ENCODE measurements at places on chromosomes 3 and 15.

GRCh38 chr3:67578416-67578815 is 76.0 kb downstream of the SUCLG2 start:
- DNase-seq = no peak

- DNase-seq = peak; percentile 21
Observed at GRCh38 chr3:46410669-46411068, 3.6 kb downstream of the CCRL2 start.

GRCh38 chr3:12817343-12817710 is 20.8 kb downstream of the CAND2 start:
- DNase-seq = no peak

- DNase-seq = no peak
Observed at GRCh38 chr15:57421110-57421509, 44.8 kb downstream of the CGNL1 start.

GRCh38 chr3:172145031-172145686 is 105.8 kb downstream of the FNDC3B start:
- no peak for DNase-seq

DNA sequence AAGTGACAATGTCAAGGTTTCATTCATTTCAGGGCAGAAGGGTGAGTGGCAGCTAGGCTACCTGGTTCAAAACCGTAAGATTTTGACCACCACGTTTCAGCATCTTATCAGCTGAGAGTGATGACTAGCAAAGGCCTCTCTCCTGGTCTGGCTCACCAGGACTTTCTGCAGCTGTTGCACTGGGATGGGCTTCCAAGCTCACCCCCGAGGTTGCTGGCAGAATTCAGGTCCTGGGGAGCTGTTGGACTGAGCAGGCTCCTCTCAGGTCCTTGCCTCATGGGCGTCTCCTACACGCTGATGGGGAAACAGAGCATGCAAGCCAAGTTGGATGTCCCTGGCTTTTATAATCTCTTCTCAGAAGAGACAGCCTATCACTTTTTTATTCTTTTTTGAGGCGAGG is 88.8 kb upstream of the RNU6-1 start:
- DNase-seq = peak; percentile 64

DNA sequence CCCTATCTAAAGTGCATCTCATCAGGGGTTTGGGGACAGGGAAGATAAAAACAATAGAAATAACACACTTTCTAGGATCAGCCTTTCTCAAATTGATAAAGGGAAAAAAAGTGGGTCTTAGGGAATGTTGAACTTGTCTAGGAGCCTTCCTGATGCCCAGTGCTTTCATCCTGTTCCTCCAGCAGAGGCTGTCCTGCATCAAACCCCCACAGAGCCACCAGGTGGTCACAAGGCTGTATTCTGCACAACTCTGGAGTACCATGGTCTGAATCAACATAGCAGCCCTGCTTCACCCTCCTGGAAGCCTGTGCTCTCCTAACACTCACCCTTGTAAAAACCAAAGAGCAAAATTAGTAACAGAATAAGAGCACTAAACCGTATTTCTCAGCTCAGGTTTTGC is 118.5 kb upstream of the SLC25A36 start:
- no peak for DNase-seq

GRCh38 chr15:81523867-81524266 is 149.9 kb upstream of the TMC3 start:
- DNase-seq = no peak

DNA sequence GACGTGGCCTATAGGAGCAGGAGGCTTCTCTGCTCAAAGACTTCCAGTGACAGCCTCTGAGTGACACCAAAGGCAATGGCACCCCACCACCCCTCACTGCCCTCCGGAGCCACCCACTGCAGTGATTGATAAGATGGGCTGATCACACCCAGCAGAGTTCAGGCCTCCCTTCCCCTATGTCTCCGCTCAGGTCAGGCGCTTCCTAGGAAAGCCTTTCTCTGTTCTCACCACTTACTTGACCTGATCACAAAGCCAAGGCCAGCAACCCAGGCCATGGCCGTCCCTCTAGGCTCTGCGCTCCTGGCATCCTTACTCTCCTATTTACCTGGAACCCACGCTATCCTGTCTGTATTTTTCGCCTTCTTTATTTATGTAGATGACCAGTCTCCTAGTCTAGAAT is 282.3 kb downstream of the OCA2 start:
- DNase-seq = no peak

DNA sequence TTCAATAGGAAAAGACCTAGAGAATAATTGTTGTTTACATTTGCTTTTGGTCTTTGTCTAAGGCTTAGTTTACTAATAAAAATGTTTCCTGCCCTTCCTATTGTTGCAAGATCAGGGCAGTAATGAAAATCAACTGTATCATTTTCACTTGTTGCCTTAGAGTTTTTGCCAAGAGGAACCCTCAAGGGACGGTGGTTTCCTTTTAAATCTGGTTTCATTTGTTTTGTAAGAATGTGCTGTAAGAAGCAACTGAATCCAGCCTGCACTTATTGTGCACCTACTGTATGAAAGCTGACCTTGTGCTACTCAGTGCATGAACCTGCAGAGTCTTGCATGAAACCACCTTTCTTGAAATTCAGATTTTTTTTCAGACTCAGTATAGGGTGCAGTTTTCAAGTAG is 5.3 kb downstream of the IGF1R start:
- DNase-seq = peak; percentile 87

DNA sequence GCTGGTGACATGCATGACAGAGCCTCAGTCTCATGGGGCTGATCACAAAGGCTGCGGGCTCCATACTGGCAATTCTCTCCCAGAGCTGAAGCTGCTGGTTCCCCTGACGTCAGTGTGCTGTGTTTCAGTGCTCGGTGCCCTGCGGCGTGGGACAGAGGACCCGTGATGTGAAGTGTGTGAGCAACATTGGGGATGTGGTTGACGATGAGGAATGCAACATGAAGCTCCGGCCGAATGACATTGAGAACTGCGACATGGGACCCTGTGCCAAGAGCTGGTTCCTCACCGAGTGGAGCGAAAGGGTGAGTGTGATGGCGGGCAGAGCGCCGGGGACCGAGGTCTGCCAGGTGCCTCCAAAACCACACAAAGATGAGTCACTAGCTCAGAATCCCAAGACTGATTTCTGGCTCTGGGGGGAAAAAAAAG is 62.0 kb upstream of the NR2E3 start:
- DNase-seq = no peak

- DNase-seq = no peak
Observed at GRCh38 chr15:38696109-38696727, 131.6 kb upstream of the RASGRP1 start.

DNA sequence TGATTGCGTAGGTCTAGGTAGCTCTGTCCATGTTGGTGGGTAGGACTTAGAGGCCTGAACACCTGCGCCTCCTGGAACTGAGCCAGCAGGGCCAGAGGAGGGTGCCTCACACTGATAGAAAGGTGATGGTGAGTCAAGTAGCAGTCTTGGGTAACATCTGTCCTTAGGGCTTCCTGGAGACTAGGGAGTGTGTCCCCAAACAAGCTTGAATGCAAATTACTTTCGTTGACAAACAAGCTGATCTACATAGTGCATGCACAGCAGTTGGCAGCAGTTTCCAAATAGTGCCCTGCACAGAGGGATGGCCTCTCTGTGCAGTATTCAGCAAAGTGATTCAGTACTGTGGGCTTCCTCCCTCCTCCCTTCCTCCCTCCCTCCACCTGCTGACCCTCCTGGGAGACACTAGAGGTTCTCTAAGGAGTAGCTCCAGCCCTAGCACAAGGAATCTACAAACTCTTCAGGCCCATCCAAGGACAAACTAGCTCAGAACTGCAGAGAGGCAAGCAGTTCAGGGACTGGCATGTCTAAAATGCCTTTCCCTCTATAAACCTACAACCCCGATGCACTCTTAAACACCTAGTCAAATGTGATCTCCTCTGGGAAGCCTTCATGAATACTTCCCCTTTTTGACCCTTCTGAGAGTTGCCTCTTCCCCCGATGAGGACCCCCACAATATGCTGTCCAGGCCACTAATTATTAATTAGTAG is 61.0 kb downstream of the TLE3 start:
- no peak for DNase-seq

- peak; percentile 88 for DNase-seq
Observed at GRCh38 chr3:94004301-94004910, 24.0 kb downstream of the STX19 start.

DNA sequence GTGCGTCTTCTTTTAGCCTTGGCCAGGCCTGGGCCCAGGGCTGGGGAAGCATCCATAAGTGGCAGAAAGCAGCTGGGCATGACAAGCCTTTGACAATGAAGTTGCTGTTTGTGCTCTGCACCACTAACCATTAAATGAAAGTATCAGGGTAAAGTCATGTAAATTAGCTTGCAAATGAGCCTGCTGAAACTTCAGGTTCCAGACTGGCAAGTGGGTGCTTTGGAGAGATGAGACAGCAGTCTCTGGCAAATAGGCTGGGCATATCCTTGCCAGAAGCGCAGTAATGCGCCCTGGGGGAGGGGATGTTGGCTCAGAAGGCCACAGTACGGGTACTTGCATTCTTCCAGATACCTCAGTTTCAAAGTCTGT is 40.7 kb downstream of the RAB6B start:
- no peak for DNase-seq

DNA sequence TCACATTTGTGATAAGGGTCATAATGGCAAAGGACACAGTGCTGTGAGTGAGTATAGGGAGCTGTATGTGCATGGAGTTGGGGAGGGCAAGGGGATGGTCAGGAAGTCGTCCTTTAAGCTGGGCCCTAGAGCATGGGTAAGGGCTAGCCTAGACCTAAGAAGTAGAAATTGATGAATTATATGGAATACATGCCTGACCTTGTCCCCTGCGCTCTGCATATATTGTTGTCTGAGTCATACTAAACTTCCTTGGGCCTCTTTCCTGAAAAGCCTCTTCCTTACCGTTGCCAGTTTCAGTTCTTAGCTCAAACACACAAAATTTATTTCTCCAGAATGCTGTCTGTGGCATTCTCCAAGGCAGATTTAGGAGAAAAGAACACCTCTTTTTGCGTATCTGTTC is 4.6 kb downstream of the SNRK start:
- peak; percentile 12 for DNase-seq

DNA sequence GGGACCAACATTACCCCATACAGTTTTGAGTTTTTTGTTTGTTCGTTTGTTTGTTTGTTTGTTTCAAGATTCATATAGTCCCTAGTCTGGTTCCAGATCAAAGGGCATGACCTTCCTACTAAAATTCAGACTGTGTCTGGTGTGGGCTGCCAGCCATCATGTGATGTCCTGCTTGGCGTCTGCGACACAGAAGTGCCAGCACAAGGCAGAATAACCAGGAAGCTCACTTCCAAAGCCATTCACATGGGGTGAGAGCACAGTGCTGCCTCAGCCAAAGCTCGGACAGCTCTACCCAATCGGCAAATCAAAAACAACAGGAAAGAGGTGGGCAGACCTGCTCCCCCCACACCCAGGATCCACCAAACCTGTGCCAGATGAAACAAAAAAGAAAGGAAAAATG is 142.6 kb upstream of the THBS1 start:
- no peak for DNase-seq

DNA sequence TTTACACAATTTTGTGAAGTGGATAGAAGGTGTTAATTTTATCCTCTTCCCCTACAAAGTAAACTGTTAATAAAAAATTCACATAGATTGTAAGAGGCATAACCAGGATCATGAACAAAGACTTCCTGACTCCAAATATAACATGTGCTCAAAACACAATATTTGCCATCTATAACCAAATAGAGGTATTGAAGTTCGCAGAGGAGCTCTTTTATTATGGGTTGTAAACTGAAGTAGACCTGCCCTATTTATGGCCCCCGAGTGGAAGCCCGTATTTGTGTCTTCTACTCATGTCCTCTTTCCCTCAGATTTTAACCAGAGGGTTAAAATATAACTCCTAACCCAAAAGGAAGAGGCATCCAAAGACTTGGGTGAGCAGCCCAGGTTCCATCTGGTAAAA is 285.6 kb upstream of the COL8A1 start:
- DNase-seq = no peak

DNA sequence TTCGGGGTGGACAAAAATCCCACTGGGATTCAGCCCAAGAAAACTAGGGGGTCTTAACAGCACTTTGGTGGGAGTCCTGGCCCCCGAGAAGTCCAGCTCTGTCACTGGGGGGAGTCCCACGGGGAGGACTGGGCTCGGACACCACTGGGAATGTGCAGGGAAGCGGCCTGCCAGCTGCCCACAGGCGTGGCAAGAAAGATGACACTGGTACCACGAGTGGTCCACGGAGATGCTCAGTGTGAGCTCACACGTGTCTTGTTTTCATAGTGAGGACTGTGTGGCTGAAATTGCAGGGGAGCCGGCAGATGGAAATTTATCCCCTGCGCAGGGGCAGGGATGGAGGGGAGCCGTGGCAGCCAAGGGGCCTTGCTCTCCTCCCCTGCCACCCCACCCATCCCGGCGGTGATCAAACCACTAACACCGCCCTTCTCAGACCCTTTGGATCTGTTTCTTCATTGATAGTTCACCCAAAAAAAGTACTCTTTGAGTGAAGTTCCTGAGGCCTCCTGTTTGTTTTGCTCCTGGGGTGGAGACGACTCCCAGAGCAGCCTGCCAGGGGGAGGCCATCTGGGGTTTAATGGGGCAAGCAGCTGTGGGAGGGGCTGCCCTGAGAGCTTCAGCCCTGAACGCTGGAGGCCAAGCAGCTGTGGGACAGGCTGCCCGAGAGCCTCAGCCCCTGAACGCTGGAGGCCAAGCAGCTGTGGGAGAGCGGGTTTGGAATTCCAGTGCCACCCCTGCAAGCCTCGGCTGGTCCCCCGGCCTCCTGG is 130.9 kb downstream of the LRRK1 start:
- no peak for DNase-seq

GRCh38 chr15:87207990-87208580 is 1048.5 kb downstream of the NTRK3 start:
- peak; percentile 87 for DNase-seq

- no peak for DNase-seq
Observed at GRCh38 chr3:9935966-9936510, 2.4 kb downstream of the CRELD1 start.

DNA sequence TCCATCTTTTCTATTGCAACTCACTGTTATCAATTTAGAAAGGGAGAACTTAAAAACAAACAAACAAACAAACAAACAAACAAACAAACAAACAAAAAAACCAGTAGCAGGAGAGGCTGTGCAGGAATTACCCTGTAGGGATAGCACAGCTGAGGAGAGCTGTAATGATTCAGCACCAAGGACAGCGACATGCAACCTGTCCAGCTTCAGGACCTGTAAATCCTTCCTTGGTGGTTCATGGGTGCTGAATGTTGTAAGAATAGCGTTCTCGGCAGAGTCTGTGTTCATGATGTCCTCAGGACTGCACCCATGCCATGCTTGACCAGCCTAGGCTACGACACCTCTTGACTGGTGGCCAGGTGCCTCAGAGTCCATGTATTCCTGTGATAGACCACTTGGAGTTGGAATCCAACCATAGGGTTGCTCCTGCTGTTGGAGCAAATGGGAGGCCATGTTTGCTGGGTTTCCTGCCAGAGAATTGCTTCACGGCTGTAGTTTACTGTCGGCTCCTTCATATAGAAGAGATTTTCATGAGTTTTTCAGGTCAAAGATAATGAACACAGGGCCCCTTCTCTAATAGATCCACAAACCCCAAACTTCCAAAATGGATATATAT is 65.9 kb downstream of the CACNA2D3 start:
- DNase-seq = peak; percentile 47

GRCh38 chr15:27218426-27218825 is 247.4 kb downstream of the GABRG3 start:
- no peak for DNase-seq

GRCh38 chr15:72199721-72200212 is 2.2 kb upstream of the GRAMD2A start:
- DNase-seq = peak; percentile 80

- no peak for DNase-seq
Observed at GRCh38 chr3:183824761-183825455, 469 bp downstream of the MAP6D1 start.
